ENCODE measurements at places on chromosomes 2 and 18.

DNA sequence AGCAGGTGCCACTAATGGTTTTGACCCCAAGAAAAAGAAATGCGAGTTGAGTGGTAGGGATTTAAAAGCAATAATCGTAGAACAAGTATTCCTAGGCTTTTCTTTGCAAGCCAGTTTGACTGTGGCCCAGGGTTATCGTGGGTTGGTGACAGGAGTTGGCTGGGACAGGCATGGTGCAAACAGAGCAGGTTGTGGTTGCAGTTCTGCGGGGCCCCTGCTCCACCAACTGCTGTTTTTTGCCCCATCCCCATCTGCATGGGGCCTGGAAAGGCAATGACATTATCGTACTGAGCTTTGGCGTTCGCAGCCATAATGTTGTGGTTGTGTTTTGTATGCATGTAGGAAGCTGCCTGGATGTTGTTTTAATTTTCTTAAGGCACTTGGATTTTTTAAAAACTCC is 274.0 kb downstream of the TSN start:
- DNase-seq = peak; percentile 87

DNA sequence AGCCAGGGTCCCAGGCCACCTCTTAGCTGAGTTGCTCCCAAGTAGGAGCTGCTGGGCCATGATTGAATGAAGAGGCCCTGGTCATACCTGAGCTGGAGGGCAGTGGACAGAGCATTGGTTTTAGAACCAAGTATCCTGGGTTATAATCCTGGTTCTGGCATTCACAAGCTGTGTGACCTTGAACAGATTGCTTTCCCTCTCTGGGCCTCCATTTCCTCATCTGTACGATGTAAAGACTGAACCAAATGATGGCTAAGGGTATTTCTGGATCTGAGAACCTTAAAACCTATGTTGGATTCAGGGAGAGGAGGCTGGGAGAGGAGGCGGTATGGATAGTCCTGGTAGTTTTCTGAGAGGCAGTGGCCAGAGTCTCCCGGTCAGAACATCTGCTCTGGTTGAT is 31.0 kb downstream of the KCNK3 start:
- no peak for DNase-seq

GRCh38 chr18:56109757-56110156 is 521.8 kb upstream of the TCF4 start:
- peak; percentile 76 for DNase-seq

GRCh38 chr2:65256054-65256453 is 28.4 kb downstream of the ACTR2 start:
- peak; percentile 63 for DNase-seq

DNA sequence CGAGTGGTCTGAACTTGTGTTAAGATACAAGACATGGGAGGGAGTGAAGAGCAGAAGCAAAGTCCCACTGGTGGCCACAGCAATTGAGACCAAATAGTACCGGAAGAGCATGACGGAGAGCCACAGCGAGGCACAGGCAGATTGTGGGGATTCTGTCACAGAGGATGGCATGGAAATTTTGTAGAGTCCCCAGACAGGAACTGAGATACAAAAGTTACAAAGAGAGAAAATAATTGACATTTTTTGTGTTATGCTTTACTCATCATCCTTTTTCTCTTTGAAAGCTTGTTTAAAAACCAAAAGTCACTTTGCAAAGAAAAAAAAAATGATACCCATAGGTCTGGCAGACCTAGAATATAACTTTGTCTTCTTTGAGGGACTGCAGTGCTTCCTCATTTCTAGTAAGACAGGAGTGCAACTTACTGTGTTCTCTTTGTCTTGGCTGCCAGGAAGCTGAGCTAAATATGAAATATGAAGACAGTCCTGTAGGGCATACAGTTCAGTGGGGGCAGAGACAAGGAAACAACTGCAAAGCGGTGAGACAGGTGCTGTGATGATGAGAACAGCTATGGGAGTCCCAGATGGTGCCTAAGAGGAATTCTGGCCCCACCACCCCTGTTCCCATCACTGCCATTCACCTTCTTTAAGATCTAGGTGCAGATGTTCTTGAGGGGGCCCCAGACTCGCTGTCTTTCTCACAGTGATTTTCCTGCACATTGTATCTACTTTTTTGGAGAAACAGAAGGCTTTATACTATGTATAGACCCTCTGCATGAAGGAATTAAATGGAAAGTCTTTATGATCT is 5.2 kb downstream of the ARHGAP25 start:
- no peak for DNase-seq

- DNase-seq = no peak
Observed at GRCh38 chr2:50949450-50950193, 82.3 kb downstream of the NRXN1 start.

GRCh38 chr2:133039531-133039930 is 369.5 kb upstream of the LYPD1 start:
- DNase-seq = no peak

DNA sequence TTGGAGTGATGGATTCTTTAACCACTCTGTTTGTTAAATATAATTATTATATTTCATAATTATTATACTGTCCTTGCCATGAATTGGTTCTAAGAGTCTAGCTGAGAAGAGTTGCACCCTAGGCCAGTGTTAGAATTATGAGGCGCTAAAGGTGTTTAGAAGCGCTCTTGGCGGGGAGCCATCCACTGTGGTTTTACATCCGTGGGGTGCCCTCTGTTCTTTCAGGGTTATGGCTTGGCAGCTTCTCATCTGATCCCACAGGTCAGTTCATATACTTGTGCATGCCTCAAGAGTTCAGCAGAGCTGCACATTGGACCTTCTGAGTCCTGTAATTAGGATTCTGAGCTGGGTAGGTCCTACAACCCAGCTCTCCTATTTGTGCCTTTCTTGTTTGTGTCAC is 9.1 kb downstream of the ASAP2 start:
- DNase-seq = no peak

GRCh38 chr2:159939946-159940345 is 122.5 kb downstream of the PLA2R1 start:
- DNase-seq = no peak

- DNase-seq = no peak
Observed at GRCh38 chr2:197705912-197706838, 1.0 kb downstream of the MARS2 start.

DNA sequence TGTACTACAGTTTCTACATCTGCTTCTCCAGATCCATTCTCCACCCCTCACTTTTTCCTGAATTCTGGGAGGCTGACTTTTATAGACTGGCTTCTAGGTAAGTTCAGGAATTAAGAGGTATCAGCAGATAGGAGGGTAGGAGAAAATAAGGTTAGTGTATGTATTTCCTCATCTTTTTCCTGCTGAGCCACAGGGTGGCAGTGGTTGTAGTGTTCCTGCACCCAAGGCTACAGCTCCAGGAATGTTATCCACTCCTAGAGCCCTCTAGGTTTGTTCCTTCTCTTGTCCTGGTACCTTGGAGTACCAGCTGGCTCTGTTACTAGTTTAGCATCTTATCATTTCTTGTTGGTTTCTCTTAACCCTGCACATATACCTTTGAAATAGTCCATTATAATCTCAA is 40.7 kb upstream of the C2orf66 start:
- DNase-seq = peak; percentile 38

DNA sequence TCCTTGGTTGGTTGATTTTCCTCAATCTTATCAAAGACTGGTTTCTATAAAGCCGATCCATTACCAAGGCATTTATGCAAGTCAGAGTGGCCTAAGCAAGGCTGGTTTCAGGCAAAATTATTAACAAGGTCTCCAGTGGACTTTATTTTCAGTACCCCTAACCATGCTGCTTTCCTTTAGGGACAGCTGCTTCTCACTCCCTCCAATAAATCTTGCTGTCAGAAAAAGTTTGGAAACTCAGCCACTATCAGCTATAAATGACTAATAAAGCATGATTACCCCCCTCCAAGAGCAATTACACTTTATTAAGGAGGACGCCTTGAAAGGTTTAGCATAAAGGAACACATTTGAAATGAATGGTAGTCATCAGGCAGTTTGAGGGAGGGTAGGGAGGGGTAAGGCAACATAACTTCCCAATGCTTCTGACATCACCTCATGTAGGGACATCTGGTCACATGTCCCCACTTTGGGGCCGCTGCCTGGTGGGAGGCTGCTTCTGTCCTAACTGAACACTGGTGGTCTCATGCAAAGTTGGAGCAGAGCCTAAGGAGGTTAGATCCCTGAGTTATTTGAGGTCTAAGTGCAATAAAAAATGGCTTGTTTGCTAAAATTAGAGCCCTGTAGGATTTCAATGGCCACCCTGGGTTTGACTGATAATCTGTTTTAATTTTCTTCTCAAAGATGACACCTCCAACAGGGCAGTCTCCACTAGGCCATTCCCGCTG is 58.0 kb upstream of the TMEM178A start:
- no peak for DNase-seq

DNA sequence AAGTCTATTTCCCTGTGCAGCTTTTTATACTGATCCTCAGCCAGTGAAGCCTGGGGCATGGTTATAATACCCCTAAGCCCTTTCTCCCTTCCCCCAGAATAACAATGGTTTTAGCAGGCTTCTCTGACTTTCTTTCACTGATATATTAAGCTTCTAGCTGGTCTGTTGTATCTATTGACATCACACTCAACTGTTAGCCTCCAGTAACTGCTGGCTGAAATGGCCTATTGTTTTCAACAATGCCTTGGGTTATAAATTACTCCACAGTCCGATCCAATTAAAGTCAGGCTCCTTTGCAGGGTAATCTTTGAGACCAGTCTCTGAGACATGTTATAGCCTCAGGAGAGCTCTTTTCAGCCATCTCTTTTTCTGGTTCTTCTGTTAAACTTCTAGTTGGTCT is 2.9 kb upstream of the SLC9A4 start:
- DNase-seq = no peak

DNA sequence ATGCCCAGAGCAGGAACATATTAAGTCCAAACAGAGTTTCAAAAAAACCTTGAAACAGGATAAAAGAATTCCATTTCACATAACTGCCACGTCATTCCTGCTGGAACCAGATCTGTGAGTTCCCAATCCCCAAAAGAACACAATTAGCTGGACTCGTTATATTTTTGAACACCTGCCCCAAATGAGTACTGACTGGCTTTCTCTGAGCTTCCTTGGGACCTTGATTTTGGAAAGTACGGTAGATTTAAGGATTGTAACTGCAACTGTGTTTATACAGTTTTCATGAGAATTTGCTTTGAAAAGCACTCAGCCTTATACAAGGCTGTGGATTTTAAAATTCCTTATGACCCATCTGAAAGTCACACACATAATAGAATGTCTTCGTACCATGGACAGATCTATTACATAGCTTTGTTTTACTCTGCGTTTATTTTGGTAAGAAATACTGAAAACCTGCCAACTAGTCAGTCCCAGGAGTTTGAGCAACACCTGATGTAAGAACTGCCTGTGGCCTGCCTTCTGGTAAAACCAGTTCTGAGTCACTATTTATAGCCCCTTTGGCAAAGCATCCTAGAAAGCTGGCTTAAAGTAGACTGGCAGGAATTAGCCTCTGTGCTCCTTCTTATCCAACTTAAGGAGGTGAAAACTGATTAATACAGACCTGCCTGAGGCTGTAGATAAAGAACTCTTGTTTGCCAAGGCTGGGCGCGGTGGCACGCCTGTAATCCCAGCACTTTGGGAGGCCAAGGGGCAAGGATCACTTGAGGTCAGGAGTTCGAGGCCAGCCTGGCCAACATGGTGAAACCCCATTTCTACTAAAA is 48.1 kb downstream of the MERTK start:
- peak; percentile 17 for DNase-seq

GRCh38 chr2:54259413-54260240 is 3.6 kb upstream of the TSPYL6 start:
- DNase-seq = no peak

- no peak for DNase-seq
Observed at GRCh38 chr2:191615596-191615995, 62.3 kb upstream of the NABP1 start.

DNA sequence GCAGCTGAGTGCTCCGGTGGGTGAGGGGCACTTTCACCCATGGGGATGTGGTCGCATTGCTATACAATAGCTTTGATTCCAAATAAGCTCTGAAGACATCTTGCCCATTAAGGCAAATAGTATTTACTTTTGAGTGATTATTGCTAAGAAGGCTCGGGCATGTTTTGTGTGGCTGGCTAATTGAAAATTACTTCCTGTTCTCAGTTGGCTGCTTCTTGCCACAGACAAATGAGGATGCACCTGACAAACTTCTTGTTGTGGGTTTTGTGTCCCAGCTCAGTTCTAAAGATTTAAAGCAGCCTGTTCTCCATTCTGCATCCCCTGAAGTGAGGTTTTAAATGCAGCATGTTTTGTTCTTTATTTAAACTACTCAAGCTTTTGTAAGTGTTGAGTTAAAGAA is 88.3 kb downstream of the KCNS3 start:
- DNase-seq = no peak

DNA sequence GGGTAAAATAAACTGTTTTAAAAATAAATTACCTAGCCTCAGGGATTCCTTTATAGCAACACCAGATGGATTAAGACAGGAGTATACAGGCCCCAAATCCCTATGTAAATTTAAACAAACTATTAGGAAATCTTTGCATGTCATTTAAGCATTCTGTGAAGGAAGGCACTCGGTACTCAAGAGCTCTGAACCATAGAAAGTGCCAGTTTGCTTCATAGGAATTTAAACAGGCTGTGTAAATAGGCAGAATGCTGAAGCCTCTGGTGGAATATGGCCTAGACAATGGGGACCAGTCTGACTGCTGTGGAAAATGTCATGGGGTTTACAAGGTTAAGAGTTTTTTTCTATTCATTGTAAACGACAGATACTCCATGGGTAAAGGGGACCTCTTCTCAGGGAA is 377.4 kb downstream of the DLGAP1 start:
- DNase-seq = no peak

- no peak for DNase-seq
Observed at GRCh38 chr2:213500881-213501280, 216.6 kb downstream of the SPAG16 start.

DNA sequence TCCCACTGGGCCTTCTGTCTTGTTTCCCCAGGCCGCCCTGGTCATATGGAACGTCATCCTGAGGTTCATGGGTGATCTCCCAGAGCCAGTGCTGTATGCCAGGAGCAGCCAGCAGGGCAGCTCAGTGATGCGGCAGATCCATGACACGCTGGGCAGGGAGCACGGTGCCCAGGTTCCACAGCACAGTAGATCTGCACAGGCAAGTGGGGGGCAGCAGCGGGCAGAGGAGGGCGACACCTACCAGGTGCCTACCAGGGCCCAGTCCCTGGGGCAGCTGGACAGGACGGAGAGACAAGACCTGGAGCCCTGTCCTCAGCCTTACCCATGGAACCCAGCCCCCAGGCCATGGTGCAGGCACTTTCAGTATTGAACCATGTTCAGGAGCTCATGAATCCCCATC is 36.1 kb upstream of the GPR17 start:
- DNase-seq = no peak

DNA sequence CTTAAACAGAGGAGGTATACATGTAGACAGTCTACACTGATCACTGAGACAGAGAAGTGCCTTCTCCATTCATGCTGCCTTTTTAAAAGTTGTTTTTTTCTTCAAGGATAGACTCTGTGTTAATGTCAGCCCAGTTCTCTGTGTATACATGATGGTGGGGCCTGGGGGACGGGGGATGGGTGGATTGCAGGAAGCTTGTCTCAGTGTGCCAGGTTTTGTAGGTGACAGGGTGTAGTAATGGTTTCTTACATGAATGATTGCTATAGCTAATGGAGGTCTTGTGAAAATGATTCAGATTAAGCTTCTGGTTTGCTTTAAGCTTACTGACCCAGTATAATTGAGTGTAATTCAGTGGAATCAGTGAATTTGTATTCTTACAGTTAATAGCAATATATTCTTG is 423.6 kb downstream of the PTPRM start:
- DNase-seq = no peak
